ENCODE measurements at places on chromosomes 3 and 15.

- DNase-seq: no peak
These were observed 61.6 kb downstream of the DPH6 start for GRCh38 chr15:35484231-35484945.

DNA sequence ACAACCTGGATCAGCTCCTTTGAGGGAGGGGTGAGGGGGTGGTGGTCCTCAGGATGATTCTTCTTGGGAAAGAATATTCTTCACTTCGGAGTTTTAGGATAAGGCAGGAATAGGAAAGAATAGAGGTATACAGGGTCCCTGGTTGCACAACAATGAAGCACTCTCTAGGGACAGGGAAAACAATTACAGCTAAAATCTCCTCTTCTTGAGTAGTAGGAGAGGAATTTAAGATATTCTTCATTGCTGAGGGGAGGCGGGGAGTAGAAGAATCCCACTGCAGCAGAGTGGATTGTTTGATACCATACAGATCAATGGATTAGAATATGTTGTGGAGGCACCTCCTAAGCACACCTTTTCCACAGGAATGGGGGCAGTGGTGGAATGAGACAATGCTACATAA, 20.5 kb downstream of the SLC9C1 start:
- no peak for DNase-seq

DNA sequence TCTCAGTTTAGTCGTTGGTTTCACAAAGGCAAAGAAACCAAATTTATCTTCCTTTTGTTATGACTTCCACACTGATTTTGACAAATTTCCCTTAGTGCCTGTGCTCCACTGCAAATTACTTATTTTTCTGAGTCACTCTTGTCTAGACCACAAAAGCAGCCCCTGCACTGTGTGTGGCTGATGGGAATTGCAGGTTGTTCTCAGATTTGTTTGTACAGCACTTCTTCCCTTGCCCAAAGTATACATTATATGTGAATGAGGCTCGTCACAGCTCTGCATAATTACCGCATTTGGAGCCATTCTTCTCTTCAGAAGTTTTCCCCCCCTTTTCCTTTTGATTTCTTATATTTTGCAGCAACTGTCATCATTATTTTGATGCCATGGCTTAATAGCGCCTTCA, 354.2 kb upstream of the IL12A start:
- no peak for DNase-seq

DNA sequence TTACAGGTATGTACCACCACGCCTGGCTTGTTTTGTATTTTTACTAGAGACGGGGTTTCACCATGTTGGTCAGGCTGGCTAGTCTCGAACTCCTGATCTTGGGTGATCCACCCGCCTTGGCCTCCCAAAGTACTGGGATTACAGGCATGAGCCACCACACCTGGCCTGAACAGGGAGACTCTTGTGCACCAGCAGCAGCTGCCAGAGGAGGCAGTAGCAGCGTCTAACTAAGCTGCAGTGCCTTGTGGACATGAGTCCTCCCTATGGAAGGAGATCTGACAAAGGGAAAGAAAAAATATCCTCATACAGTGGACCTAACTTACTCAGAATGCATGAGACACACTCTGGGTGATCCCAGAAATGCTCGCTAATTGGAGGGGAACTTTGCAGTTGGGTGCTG, 36.8 kb upstream of the NEO1 start:
- DNase-seq: no peak

- DNase-seq: no peak
These were observed 32.1 kb upstream of the DENND4A start for GRCh38 chr15:65824031-65824743.

DNA sequence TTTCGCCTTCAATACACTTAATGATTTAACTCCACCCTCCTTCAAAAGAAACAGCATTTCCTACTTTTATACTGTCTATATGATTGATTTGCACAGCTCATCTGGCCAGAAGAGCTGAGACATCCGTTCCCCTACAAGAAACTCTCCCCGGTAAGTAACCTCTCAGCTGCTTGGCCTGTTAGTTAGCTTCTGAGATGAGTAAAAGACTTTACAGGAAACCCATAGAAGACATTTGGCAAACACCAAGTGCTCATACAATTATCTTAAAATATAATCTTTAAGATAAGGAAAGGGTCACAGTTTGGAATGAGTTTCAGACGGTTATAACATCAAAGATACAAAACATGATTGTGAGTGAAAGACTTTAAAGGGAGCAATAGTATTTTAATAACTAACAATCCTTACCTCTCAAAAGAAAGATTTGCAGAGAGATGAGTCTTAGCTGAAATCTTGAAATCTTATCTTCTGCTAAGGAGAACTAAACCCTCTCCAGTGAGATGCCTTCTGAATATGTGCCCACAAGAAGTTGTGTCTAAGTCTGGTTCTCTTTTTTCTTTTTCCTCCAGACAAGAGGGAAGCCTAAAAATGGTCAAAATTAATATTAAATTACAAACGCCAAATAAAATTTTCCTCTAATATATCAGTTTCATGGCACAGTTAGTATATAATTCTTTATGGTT, at the start of gene CCR5:
Gene CCR5 (plus strand): TSS at position 108 of the 680 bp plus-strand sequence. CDS start 1,957 bp downstream, outside the sequence.
- no peak for DNase-seq

DNA sequence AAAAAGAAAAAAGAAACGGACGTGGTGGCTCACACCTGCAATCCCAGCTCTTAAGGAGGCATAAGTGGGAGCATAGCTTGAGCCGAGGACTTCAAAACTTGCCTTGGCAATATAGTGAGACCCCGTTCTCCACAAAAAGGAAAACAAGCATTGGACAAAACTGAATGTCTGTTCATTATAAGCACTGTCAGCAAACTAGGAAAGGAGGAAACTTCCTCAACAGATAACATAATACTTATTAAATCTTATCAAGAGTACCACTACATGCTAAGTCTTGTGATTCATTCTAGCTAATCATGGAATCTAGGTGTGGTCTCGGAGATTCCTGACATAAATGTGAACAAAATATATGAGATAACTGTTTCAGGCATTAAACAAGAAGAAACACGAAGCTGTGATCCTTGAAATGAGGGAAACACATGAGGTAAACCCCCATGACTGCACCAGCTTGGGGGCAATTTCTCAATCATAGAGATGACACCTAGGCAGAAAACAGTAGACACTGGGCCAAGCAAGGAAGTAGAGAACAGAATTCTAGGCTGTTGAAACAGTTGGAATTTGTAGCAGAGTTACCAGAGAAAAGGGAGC, 33.3 kb downstream of the TRPM7 start:
- DNase-seq: peak; percentile 32

- DNase-seq: no peak
These were observed at the start of gene STAB1 for GRCh38 chr3:52494886-52495495. TSS of gene STAB1 (plus strand) at chr3:52495338. CDS start at chr3:52495414, 76 bp downstream.

GRCh38 chr15:49620199-49620598, 419 bp downstream of the FAM227B start:
- DNase-seq: no peak

DNA sequence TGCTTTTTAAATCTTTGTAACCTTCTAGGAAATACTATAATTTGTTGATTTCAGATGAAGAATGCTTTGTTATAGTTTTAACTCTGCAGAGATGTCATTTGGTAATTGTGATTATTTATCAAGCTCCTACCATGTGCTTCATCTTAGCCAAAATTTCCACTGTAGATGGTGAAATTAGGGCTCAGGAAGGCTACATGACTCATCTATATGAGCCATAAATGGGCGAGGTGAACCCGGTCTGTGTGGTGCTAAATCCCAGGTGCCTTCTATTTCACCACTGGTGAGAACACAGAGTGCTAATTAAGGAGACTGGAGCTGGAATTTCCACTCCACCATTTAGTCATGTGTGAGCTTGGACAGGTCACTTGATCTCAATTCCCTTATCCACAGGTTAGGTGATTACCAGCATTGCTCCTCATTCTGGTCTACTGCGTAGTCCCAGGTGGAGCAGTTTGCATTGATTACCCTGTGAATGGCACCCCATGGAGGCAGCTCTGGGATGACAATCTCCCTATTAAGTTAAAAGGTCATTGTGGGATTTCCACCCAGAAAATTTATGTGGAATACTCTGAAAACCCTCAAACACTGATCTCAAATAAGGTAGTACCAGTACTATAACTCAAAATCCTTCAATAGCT, 2.8 kb upstream of the CCR3 start:
- DNase-seq: no peak

- peak; percentile 69 for DNase-seq
These were observed at the start of gene STOML1 for GRCh38 chr15:73991726-73992593. TSS of gene STOML1 (minus strand) at chr15:73992295. CDS start at chr15:73992223, 72 bp downstream.

- no peak for DNase-seq
These were observed 99.6 kb downstream of the FNDC3B start for GRCh38 chr3:172138792-172139507.

- no peak for DNase-seq
These were observed 676 bp downstream of the CNOT10 start for GRCh38 chr3:32685543-32686185.

DNA sequence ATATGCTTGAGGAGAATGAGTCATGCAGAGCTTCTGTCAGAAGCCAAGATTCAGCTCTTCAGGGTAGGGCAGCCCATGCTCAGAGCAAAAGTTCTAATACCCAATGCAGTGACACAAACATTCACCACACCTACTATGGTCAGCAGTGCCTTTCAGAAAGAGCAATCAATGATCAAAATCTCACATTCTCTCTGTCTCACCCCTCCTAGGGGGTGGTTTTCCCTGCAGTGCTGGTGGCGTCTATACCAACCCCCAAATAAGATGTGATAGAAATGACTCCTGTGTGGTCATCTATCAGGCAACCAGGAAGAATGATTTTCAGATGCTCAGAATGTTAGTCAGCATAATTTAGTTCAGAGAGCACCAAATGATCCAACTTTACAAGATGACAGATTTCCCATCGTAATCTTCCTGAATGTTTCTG, 385.3 kb downstream of the NTRK3 start:
- no peak for DNase-seq

DNA sequence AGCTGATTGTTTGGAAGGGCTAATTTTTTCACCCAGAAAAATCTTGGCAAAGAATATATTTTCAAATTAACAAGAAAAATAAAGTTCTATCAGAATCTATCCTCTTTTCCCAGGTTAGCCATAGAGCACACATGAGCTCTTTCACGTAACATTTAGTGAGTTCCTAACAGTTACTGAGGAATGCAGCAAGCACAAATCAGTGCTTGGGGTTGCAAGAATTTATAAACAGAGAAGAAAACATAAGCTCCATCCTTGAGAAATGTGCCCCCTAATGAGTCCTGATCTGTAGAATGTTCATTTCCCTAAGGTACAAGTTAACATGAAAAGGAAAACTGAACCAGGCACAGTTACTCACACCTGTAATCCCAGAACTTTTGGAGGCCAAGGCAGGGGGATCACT, 13.9 kb downstream of the EOGT start:
- DNase-seq: no peak

- DNase-seq: no peak
These were observed 18.3 kb downstream of the TMEM62 start for GRCh38 chr15:43151688-43152087.

DNA sequence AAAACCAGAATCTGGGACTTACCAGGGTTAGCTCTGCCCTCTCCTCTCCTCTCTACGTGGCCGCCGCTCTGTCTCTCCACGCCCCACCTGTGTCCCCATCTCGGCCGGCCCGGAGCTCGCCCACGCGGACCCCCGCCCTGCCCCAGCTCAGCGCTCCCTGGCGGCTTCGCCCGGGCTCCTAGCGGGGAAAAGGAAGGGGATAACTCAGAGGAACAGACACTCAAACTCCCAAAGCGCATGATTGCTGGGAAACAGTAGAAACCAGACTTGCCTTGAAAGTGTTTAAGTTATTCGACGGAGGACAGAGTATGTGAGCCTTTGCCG, 5.4 kb downstream of the ISL2 start:
- no peak for DNase-seq

DNA sequence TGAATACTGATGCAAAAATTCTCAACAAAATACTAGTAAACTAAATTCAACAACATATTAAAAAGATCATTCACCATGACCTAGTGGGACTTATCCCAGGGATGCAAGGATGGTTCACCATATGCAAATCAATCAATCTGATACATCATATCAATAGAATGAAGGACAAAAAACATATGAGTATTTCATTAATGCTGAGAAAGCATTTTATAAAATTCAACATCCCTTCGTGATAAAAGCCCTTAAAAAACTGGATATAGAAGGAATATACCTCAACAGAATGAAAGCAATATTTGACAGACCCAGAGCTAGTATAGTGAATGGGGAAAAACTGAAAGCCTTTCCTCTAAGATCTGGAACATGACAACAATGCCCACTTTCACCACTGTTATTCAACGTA, 43.0 kb upstream of the FBN1 start:
- no peak for DNase-seq

- DNase-seq: no peak
These were observed 79.9 kb upstream of the HACD2 start for GRCh38 chr3:123664753-123665152.

DNA sequence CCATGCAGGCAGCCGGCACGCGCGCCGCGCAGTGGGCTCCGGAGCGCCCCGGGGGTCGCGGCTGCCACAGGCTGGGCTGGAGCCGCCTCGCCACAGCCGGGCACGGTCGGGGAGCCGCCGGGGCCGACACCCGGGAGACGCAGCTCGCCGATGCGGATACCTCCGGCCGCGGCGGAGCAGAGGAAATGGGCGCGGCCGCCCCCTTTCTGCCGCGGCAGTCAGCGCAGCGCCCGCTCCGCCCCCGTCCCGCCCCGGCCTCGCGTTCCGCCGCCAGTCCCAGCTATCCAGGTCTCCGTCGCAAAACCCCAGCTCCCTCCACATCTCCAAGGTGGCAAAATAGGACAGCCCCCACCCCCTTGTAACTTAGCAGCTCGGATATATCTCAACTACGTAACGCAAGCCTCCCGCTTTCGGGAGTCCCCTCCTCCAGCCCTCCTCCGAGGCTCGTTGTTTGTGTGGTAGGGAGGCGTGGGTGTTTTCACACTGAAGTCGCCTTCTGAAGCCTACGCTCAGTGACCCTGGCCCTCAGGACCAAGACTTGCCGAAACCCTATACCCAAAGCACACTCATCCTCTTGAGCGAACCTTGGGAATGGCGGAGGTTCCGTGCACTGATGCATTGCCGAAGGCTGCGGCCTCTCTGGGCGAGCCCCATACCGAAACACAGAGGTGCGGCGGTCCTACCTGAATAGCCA, at the start of gene SH3BP5:
Gene SH3BP5 (minus strand): TSS at position 182 of the 694 bp plus-strand sequence. CDS start 178 bp downstream, at position 4.
- DNase-seq: no peak

DNA sequence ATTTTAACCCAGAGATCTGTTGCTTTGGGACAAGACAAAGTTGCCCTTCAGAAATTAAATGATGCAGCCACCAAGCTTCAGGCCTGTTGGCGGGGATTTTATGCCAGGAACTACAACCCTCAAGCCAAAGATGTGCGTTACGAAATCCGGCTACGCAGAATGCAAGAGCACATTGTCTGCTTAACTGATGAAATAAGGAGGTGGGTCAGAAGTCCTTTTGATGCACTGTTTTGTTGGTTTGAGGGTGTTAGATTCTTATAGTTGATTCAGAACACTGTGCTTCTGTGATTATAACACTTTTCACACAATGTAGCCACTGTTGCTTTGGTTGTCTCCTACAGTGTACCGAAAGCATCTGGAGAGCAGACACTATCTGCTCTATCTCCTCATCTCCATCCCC, 20.8 kb upstream of the NXPE3 start:
- no peak for DNase-seq

DNA sequence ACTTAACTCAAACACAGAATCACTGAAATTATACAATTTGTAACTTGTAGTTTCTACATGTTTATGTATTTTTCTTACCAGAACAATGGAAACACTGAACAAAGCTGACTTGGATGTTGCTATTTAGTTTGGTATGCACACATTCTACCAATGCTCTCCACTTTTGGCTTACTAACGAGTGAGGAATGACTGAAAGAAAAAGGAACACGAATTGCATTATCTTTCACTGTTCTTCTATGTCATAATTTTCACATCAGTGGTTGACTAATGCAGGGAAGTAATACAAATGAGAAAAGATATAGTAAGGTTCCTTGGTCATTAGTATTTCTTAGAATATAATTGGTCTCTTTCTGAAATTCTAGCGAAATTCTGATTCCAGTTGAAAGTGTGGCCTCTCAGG, 9.8 kb upstream of the CNTN3 start:
- no peak for DNase-seq

Measured in keratinocyte (primary cell).